Activated T-helper 17 cell treated with anti-CD3 and anti-CD28 coated beads, Interleukin-2, amount 50 U/mL, for 72 hours (primary cell): ENCODE measurements at places on chromosomes 3 and 15. TPM values are rescaled to one million over a fixed set of nuclear protein-coding genes. Genes with fewer than 3 reads are reported as not detected.
A peak's percentile ranks its signal among the peaks of the same experiment; 100 is the strongest.

DNA sequence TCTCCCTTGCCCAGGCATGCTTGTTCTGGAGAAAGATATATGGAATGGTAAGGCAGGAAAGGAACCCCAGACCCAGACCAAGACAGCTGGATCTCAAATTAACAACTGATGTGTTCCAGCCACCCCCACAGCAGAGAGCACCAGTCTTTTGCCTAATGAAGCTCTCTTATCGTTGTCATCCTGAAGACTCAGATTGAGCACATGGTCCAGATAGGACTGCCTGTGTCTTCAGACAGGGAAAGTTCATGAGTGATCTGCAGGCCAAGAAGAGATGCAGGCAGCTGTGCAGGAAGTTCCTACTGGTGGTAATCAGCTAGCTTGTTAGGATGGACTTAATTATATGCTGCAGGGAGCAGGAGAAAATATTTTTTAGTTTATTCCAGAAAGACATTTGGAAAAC is 53.3 kb downstream of the PPP2R3A start:
- ATAC-seq: no peak
- no peaks in the 10 kb centered on the region for H3K4me1 ChIP-seq
- H3K36me3 ChIP-seq: no peaks in the 10 kb centered on the region
- H3K4me3 ChIP-seq: no peak overlapping the region
- H3K27ac ChIP-seq: no peak overlapping the region

DNA sequence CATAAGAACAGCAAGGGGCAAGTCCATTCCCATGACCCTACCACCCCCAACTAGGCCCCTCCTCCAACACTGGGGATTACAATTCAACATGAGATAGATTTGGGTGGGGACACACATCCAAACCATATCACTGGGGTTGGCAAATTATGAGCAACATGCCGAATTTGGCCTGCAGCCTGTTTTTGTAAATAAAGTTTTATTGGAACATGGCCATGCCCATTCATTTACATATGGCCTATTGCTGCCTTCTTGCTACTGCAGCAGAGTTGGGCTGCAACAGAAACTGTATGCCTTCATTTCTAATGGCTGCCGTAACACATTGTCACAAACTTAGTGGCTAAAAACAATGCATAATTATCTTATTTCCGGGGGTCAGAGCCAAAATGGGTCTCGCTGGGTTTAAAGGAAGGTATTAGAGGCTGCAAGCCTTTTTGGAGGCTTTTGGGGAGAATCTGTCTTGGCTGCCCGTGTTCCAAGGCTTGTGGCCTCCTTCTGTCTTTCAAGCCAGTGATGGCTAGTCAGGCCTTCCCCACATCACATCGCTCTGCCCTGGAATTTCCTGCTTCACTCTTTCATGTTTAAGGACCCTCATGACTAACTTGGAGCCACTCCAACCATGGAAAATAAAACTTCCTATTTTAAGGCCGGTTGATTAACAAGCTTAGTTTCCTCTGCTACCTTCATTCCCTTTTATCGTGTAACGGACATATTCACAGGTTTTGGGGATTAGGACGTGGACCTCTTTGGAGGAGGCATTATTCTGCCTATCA is 428.5 kb upstream of the PROK2 start:
- H3K36me3 ChIP-seq: no peaks in the 10 kb centered on the region
- H3K4me1 ChIP-seq: no peaks in the 10 kb centered on the region
- no peak overlapping the region for H3K27ac ChIP-seq
- ATAC-seq: no peak

GRCh38 chr3:40864146-40864782 is 335.0 kb upstream of the CTNNB1 start:
- H3K36me3 ChIP-seq: no peaks in the 10 kb centered on the region
- no peaks in the 10 kb centered on the region for H3K4me1 ChIP-seq
- peaks cover 19% of the 10 kb centered on the region for H3K27me3 ChIP-seq
- no peak overlapping the region for H3K4me3 ChIP-seq
- ATAC-seq: peak; percentile 28
- H3K27ac ChIP-seq: no peak overlapping the region

- no peak overlapping the region for H3K27ac ChIP-seq
- ATAC-seq: no peak
- no peaks in the 10 kb centered on the region for H3K4me1 ChIP-seq
- no peak overlapping the region for H3K4me3 ChIP-seq
Observed at GRCh38 chr3:74267131-74267530, 347.3 kb downstream of the CNTN3 start.

- no peak for ATAC-seq
- H3K27ac ChIP-seq: no peak overlapping the region
- H3K4me3 ChIP-seq: no peak overlapping the region
- H3K36me3 ChIP-seq: no peaks in the 10 kb centered on the region
- H3K27me3 ChIP-seq: no peaks in the 10 kb centered on the region
Observed at GRCh38 chr3:144931590-144931989, 960.0 kb downstream of the DIPK2A start.

DNA sequence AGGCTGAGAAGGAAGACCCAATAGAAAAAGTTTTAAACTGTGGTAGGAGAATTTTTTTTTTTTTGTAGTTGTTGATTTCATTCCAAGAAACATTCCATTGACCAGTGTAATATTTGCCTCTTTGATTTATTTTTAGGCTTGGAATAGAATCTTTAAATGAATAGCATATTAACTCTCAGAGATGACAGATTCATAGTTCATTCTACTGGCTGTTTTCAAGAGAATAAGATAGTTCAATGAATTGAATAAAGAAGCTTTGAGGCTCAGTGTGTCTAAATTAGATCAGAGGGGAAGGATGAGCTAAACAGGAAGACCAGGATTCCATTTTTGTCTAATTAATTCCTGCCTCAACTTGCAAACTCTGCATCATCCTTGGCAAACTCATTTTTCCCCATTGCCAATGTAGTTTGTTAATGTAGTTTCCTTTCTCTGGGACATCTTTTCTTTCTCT is 98.4 kb downstream of the NAALADL2 start:
- no peaks in the 10 kb centered on the region for H3K27me3 ChIP-seq
- H3K4me3 ChIP-seq: no peak overlapping the region
- no peak for ATAC-seq
- no peak overlapping the region for H3K27ac ChIP-seq
- no peaks in the 10 kb centered on the region for H3K36me3 ChIP-seq

DNA sequence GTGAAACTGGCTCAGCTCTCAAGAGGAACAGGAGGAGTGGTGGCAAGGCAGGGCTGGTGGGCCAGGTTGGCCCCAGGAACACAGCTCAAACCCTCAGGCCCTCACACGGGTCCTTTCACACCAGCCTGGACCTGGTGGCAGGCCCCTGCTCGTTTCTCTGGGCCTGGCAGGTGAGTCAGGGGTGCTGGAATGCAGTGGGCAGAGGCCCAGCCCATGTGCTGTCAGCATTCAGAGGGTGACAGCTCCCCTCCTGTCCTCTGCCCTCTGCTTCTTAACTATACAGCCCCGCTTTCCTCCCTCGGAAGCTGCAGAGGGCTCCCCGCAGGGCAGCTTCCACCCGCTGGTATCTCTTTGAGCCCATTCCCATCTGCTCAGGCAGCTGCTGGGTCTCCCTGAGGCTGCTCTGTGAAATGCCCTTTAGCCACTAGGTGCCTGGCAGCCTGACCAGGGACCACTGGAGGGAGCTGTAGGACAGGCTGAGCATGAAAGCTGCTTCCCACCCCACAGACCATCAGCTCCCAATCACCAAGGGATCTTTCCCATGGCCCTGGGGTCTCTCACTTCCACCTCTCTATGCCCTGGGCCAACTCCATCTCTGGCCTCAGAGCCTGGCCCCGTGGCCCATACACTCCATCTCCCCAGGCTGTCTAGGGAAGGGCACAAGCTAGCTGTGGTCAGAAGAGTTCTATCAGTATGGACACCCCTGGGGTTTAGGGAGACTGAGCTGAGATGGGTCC is 24.8 kb downstream of the SHF start:
- H3K4me3 ChIP-seq: no peak overlapping the region
- H3K27me3 ChIP-seq: no peaks in the 10 kb centered on the region
- peak overlapping the region; percentile 68 for H3K27ac ChIP-seq
- no peak for ATAC-seq
- peaks cover 7% of the 10 kb centered on the region for H3K4me1 ChIP-seq

DNA sequence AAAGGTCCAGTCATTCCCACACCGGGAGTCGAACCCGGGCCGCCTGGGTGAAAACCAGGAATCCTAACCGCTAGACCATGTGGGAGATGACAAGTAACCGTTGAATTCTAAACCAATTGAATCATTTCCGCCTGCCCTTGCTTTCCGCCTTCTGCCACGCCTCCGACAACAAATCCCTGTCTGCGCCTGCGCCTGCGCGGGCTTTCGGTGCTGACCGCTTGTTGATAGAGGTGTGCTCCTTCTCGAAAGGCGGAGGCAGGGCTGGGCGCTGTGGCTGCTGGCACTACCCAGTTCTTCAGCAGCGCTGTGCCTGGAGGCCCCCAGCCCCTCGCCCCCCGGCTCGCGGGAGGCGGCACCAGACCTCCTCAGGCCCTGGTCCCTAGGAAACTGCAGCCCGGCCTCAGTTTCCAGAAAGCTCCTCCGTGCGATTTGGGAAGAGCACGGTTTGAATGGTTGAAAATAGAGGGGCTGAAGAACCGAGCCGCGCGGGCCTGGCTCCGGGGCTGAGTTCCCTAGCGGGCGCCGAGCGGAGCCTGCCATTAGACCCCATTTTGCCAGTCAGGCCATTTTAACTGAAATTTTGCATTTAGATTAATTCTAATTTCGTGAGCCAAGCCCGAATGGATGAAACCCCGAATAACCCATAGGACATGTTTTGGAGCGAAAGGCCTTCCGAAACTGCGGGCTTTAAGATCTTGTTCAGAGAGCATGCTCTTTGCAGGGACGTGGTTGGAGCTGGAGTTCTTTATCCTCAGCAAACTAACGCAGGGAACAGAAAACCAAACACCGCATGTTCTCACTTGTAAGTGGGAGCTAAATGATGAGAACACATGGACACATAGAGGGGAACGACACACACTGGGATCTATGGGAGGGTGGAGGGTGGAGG is 219.3 kb upstream of the ATP10A start:
- peaks cover 11% of the 10 kb centered on the region for H3K36me3 ChIP-seq
- H3K4me3 ChIP-seq: peak overlapping the region; percentile 97
- H3K4me1 ChIP-seq: peaks cover 21% of the 10 kb centered on the region
- H3K27ac ChIP-seq: peak overlapping the region; percentile 99

- no peak for ATAC-seq
- H3K4me3 ChIP-seq: no peak overlapping the region
- H3K36me3 ChIP-seq: no peaks in the 10 kb centered on the region
- H3K27me3 ChIP-seq: no peaks in the 10 kb centered on the region
- H3K27ac ChIP-seq: no peak overlapping the region
- H3K4me1 ChIP-seq: peaks cover 25% of the 10 kb centered on the region
Observed at GRCh38 chr15:28989239-28989830, 103.6 kb downstream of the APBA2 start.

The REC114 gene
- total RNA-seq: not detected

The TM4SF1 gene
- total RNA-seq: not detected

GRCh38 chr3:113912552-113913236 is 35.1 kb upstream of the ZDHHC23 start:
- no peaks in the 10 kb centered on the region for H3K27me3 ChIP-seq
- peak overlapping the region; percentile 43 for H3K27ac ChIP-seq
- H3K36me3 ChIP-seq: no peaks in the 10 kb centered on the region
- peak overlapping the region; percentile 38 for H3K4me3 ChIP-seq

The ECE2 gene
- not detected for total RNA-seq

GRCh38 chr3:195999896-196000295 is 82.0 kb downstream of the TFRC start:
- no peak overlapping the region for H3K27ac ChIP-seq
- peaks cover 9% of the 10 kb centered on the region for H3K27me3 ChIP-seq
- H3K36me3 ChIP-seq: no peaks in the 10 kb centered on the region
- no peak overlapping the region for H3K4me3 ChIP-seq
- no peaks in the 10 kb centered on the region for H3K4me1 ChIP-seq
- ATAC-seq: no peak

DNA sequence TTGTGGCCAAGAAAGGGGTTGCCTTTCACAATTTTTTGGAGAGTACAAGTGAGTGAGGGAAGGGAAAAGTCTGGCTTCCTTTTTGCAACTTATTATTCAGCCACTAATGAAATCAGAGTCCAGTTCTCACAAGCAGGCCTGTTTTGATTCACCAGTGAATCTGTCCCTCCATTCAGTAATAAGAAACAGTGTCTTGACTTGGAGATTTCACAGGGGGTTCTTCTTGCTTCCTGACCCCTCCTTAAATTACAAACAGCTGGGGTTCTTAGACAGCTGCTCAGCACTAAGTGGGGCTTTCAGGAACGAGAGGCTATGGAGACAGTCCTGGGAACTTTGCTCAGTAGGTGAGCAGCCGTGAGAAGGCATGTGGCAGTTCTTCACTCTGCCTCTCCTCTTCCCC is 24.5 kb downstream of the SEMA3G start:
- no peaks in the 10 kb centered on the region for H3K27me3 ChIP-seq
- no peak overlapping the region for H3K4me3 ChIP-seq
- peaks cover 4% of the 10 kb centered on the region for H3K4me1 ChIP-seq
- H3K36me3 ChIP-seq: peaks cover 11% of the 10 kb centered on the region

DNA sequence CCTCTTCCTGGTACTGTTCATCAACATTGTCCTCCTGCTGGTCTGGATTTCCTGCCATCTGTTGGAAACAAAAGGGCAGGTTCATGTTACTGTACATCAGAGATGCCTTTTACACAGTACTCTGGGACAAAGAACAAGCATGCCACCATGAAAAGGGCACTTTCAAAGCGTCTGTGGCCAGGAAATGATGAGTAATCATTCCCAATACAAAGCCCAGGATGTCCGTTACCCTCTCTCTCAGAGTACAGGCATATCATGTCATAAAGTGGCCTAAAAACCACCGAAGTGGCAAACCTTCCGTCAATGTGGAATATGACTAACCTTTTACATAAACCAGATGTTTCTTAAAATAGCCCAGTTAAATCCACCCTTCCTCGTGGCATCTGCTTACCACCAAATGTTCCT is 71.2 kb downstream of the GOLIM4 start:
- no peaks in the 10 kb centered on the region for H3K4me1 ChIP-seq
- ATAC-seq: peak; percentile 93
- no peaks in the 10 kb centered on the region for H3K36me3 ChIP-seq
- H3K4me3 ChIP-seq: peak overlapping the region; percentile 55
- H3K27ac ChIP-seq: peak overlapping the region; percentile 63

DNA sequence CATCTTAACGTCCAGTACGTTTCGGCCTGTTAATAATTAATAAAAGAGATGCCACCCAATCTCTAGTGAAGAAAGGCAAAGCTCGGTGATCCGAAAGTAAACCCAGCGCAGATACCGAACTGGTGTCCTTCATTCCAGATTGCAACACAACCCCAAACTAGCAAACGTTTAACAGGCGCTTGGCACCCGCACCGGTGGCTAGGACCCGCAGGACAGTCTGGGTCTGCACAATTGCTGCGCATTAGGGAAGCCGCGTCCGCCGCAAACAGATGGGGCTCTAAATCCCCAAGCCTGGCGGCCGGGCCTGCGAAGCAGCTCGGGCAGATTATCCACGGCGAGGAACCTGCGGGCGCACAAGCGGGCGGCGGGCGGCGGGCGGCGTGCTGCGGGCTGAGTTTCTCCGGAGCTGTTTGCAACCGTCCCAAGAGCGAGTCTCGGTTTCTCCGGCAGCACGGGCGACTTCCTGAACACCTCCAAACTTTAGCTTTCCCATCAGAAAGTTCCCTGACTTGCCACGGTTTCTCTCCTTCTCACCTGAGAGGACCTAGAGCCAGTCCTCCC is 112.1 kb upstream of the ICE2 start:
- H3K36me3 ChIP-seq: peaks cover 65% of the 10 kb centered on the region
- ATAC-seq: peak; percentile 0
- peak overlapping the region; percentile 92 for H3K27ac ChIP-seq
- peak overlapping the region; percentile 90 for H3K4me3 ChIP-seq
- H3K4me1 ChIP-seq: peaks cover 36% of the 10 kb centered on the region
- H3K27me3 ChIP-seq: no peaks in the 10 kb centered on the region
